ENCODE measurements at places on chromosomes 16 and 17. TPM values are rescaled to one million over a fixed set of nuclear protein-coding genes. Genes with fewer than 3 reads are reported as not detected.

DNA sequence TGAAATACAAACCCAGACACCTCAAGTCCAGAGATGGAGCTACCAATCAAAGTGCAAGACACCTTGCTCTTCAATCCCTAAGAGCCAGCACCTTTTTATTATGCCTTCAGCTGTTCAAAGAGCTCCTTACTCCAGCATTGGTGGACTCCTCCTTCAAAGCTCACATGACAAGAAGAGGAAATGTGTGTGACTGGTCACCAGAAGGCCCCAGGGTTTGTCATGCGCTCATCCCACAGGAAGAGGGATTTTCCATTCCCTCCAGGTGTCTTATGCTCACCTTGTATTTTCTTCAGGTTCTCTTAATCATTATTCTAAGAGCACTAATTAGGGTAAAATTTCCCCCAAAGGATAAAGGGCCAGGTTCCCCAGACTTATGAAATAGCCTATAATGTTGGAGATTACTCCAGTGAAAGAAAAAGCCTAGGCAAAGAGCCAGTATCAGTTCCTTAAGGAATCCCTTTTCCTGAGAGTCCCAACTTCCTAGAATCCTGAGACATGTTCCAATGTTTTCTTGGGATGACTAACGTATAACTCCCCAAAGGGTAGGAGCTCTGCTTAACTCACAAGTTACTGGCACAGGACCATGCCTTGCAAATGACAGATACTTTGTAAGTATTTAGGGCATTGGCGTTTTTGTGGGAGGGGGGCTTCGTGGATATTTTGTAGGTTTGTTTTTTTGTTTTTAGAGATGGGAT, 56.9 kb upstream of the SOX9 start:
- DNase-seq = no peak

- DNase-seq = no peak
These were observed 25.2 kb upstream of the MLKL start for GRCh38 chr16:74725651-74726455.

DNA sequence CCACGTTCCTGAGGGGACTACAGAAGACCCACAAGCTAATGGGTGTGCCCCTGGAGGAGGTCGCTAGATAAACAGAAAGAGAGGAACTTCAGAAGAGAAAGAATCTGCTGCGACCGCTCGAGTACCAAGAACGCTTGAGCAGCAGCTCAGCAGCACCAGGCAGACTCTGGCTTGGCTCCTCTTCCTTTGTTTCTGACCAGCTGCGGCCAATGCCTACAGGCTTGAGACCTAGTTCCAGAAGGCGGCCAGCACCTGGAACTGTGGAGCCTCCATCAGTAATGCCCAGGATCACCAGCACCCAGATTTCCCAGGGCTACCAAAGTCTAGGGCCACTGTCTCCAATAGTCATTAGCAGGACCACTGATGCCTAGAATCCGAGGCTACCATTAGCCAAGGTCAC, 26.0 kb upstream of the GOSR2 start:
- DNase-seq = no peak

GRCh38 chr17:15381707-15382106, 40.3 kb upstream of the TEKT3 start:
- DNase-seq = no peak

- DNase-seq = peak; percentile 10
These were observed 34.6 kb downstream of the DCUN1D3 start for GRCh38 chr16:20865420-20866131.

- no peak for DNase-seq
These were observed 1432.0 kb upstream of the GOT2 start for GRCh38 chr16:60166111-60166510.

- no peak for DNase-seq
These were observed 172.4 kb downstream of the ABCA8 start for GRCh38 chr17:68782789-68783188.

DNA sequence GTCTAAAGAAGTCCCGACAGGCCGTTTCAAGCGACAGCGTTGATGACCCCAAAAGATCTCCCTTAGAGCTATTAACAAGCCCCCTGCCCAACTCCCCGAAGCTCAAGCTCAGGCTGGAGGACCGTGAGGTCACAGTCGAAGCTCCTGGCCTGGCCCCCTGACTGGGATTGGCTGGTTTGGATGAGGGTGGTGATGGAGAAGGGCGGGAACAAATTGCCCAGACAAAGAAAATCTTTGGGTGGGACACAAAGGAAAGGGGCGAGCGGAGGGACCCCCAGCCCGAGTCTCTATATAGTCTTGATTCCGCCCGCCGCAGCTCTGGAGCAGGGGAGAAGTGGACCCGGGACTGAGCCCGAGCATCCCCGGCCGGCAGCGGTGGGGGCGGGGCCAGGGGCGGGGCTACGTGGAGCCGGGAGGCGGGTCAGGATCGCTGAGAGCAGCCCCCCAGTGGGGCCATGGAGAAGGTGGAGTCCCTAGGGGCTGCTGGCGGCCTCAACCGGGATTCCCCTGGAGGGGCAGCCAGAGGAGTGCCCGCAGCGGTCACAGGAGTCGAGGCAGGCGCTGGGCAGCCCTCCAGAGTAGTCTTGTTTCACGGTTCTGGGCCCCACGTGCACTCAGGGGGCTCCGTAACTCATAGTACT, 982 bp upstream of the NEURL4 start:
- peak; percentile 89 for DNase-seq

DNA sequence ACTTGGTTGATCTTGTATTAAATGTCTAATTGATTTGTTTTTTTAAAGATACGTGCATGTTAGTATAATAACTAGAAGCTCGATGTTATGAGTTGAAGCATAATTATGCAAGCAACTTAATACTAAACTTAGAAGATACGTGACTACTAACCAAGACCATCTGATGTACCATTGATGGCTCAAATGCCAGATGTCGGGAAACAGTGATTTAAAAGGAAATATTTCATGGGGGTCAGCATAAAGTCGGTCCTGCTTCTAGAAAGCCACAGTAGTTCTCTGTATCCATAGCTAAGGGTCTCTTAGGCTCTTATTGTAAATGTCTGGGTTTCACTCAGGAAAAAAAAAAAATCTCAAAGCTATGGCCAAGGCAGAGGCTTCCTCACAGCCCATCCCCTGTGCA, 61.2 kb upstream of the RBFOX1 start:
- no peak for DNase-seq

DNA sequence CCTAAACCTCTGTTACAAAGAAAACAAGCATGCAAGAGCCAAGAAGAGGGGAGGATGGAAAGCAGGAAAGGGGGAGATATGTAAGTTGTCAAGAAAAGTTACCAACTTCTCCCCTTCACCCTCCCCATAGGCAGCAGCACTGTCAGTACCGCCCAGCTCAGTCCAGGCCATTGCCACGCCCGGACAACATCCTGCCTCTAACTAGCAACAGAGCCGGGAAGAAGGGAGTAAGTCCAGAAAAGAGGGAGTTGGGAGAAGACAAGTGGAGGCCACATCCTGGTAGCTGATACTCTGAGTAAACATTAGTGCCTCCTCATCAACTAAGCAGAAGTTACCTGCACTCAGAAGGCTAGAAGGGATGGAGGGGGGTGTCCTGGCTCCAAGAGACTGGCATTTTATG, 113.6 kb downstream of the SMG6 start:
- no peak for DNase-seq

GRCh38 chr17:67015001-67015400, 29.4 kb upstream of the CACNG1 start:
- DNase-seq = no peak

GRCh38 chr17:57667461-57667923, 77.6 kb downstream of the CCDC182 start:
- DNase-seq = no peak

DNA sequence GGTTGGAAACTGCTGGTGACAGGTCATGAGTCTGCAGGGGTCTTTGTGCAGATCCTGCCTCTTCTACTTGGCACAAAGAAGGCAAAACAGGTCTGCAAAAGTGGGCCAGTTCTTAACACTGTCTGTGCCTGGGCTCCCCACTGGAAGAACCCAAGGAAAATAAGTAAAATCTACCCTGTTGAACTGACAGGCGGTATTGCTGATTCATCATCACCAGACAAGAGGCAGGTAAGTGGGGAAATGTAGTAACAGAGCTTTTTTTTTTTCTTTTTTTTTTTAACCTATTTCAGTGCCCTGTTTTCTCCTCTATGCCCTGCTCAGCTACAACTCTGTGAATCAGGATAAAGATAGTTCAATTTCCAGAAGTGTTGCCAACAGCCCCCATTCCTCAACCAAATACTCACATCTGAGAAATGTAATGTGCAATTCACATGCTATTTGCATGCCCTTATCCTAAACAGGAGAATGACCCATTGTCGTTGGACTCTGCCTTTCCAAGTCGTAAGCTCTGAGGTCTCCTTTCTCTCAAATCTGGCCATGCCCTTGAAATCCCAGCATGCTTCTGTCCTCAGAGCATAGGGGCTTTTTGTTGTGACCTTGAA, 237.0 kb downstream of the SOX9 start:
- DNase-seq = no peak

DNA sequence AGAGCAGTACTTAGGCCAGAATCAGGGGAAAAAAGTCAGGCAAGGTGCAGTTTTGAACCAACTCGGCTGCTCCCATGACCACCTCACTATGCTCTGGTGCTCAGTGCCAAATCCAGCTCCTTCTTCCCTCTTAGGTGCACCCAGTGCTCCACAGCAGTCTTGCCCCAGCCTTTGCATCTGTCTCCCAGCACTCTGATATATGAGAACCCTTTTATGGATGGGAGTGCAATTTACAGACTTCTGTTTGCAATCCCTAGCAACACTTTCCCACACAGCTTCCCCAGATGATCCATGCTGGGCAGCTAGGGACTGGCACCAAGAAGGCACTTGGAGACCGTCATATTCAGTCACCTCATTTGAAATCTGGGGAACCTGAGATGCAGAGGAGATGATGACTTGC, 267.9 kb upstream of the CCL2 start:
- no peak for DNase-seq

- DNase-seq = peak; percentile 62
These were observed 1.1 kb upstream of the TFAP4 start for GRCh38 chr16:4273858-4274311.

GRCh38 chr17:1928976-1929375, 96.2 kb downstream of the RTN4RL1 start:
- no peak for DNase-seq

- peak; percentile 82 for DNase-seq
These were observed at the start of gene PNMT for GRCh38 chr17:39667945-39668924. Gene PNMT (plus strand): TSS chr17:39668453. CDS start chr17:39668476, 23 bp downstream.

DNA sequence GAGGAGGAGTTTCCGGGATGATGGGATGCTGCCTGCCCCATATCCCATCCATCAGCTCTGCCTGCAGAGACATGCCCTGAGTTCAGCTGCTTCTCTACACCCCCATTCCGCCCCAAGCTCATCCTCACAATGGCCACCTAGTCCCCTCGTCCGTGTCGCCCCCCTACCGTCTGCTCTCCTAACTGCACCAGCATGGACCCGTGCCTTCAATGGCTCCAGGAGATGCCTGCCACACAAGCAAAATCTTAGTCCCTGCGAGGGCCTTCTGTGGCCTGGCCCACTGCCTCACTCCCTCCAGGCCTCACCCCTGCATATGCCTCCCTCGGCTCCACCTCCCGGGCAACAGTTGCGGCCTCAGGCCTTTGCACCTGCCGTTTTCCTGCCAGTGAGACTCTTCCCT, 1.8 kb upstream of the TELO2 start:
- DNase-seq = no peak

GRCh38 chr17:14299280-14300141, 1.4 kb upstream of the HS3ST3B1 start:
- peak; percentile 61 for DNase-seq

GRCh38 chr17:80795090-80795580, 196.5 kb upstream of the CHMP6 start:
- no peak for DNase-seq

GRCh38 chr16:11312718-11313492, 31.8 kb upstream of the PRM1 start:
- peak; percentile 31 for DNase-seq

- no peak for DNase-seq
These were observed 47.1 kb upstream of the YPEL2 start for GRCh38 chr17:59284317-59284716.

- peak; percentile 89 for DNase-seq
These were observed 22.4 kb upstream of the EIF1 start for GRCh38 chr17:41666237-41666641.

DNA sequence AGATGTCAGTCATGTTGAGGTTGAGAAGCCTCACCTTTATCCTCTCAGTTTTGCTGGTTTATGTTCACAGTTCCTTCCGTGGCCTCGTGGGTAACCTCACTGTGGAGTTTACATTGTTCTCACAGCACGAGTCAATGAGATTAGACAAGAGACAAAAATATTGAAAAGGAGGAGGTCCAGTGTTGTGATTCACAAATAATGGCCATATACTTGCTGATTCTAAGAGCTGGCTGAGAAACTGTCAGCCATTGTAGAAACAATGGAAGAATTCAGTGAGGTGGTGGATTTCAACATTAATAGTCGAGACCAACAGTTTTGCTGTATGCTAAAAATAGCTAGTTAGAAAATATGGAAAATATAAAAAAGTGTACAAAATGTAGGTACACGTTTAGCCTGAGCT, 176.4 kb upstream of the WSCD1 start:
- DNase-seq = no peak

- DNase-seq = no peak
These were observed 323.8 kb upstream of the ZFHX3 start for GRCh38 chr16:73371584-73372319.

- no peak for DNase-seq
These were observed 1.7 kb downstream of the NGFR start for GRCh38 chr17:49496867-49497147.

- no peak for DNase-seq
These were observed 13.2 kb downstream of the STARD3 start for GRCh38 chr17:39650121-39650579.

DNA sequence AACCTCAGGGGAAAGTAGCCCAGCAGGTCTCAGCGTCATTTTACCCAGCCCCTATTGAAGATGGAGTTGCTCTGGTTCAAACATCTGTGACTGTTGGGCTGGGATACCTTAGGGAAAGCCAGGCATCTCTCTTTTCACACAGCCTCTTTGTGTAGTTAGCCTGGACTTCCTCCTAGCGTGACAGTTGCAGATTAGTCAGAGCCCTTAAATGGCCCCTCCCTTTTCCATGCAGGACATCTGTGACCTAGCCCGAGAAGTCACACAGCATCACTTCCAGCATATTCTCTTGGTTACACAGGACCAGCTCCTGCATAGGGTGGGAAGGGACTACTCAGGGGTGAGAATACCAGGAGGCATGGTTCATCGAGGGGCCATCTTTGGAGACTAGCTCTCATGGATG, 375.0 kb upstream of the RBFOX1 start:
- DNase-seq = no peak

SLC5A10 gene
- not detected for total RNA-seq

CCL5 gene
- 158 TPM for total RNA-seq

CES1 gene
- not detected for total RNA-seq

HOXB5 gene
- not detected for total RNA-seq

SUPT6H gene
- total RNA-seq = 63.3 TPM

GLOD4 gene
- total RNA-seq = 47.3 TPM

KRTAP17-1 gene
- not detected for total RNA-seq

CCDC154 gene
- total RNA-seq = 1.4 TPM

SMIM22 gene
- not detected for total RNA-seq

PIPOX gene
- 3.0 TPM for total RNA-seq

KCNH4 gene
- 0.38 TPM for total RNA-seq

CPHXL2 gene
- total RNA-seq = not detected

LAT gene
- total RNA-seq = 193 TPM

KRTAP4-1 gene
- total RNA-seq = not detected

Measured in activated CD8-positive, alpha-beta T cell treated with anti-CD3 and anti-CD28 coated beads for 36 hours (primary cell).